ENCODE measurements at places on chromosomes 12 and 14.
A peak's percentile ranks its signal among the peaks of the same experiment; 100 is the strongest.

DNA sequence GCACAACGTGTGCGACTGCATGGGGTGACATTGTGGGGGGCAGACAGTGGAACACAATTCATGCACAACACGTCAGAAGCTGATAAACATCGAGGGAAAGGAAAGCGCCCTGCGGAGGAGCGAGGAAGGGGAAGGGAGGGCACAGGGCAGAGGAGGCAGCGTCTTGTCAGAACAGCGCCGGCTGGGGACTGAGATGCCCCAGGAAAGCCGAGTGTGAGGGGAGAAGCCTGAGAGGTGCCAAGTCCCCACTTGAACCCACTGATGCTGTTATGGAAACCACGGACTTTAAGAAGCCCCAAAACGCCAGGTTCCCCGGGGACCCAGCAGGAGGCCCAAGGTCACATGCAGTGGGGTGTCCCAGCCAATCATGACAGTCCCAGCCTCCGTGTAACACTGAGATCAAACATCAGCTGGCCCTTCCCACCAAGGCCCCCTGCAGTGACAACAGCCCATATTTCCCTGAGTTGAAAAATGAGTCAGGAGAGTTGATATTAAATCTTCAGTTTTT is 70.0 kb downstream of the GALNT9 start:
- peak; percentile 77 for DNase-seq

DNA sequence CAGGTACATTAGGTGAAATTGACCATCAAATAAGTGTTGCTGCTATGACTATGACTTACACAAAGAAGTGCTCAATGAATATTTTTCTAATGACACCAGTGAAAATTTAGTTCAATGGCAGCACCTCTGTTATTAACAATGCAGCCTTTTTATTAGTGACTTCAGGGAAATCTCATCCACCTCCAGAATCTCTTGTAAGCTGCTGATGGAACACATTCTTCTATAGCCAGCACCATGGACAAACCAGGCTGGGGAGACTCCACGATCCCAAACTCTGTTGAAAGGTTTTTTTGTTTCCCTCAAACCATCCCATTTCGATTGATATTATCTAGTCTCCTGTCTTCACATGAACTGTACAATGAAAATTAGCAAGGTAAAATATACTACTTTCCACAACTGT is 265.9 kb downstream of the ITPR2 start:
- DNase-seq: no peak

GRCh38 chr14:23237772-23238594 is at the start of gene RNF212B:
TSS of gene RNF212B (plus strand) at chr14:23237936. CDS start at chr14:23240346, 2,410 bp downstream.
- DNase-seq: peak; percentile 96

GRCh38 chr12:70559390-70559789 is 77.8 kb downstream of the PTPRB start:
- no peak for DNase-seq

GRCh38 chr12:49809381-49809905 is 18.8 kb downstream of the NCKAP5L start:
- peak; percentile 72 for DNase-seq

All from H7 (cell line).